ENCODE measurements at places on chromosomes 3 and 15.

GRCh38 chr3:139302084-139302800, 41.6 kb upstream of the MRPS22 start:
- DNase-seq, result no peak

GRCh38 chr3:50972029-50972428, 297.3 kb downstream of the DOCK3 start:
- no peak for DNase-seq

GRCh38 chr3:58013973-58014649, 5.9 kb downstream of the FLNB start:
- no peak for DNase-seq

DNA sequence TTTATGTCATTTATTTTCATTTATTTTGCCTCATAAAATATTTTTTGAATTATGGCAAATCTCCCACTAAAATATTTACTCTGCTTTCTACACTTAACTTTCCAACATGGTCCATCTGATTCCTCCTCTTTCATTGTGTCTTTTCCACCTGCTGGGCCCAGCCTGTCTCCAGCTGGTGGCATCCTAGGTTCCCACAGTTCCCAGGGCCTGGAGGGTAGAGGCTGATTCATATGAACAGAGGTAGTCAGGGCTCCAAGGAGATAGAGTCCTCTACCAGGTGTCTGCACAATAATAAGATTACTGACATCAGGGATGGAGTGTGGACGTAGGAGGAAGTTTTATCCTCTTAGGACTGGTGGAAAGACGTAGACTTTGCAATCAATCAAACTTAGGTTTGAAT, 14.3 kb downstream of the ZBTB38 start:
- DNase-seq, result no peak

DNA sequence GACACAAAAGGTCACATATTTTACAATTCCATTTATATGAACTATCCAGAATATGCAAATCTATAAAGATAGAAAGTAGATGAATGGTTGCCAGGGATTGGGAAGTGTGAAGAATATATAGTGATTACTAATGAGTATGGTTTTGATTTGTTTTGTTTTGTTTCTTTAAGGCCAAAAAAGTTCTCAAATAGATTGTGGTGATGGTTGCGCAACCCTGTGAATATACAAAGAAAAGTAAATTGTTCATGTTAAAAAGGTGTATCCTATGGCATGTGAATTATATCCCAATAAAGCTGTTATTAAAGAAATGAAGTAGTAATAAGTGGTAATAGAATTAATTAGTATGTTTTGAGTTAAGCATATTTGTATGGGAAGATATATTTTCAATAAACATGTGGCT, 431.8 kb upstream of the CNTN4 start:
- no peak for DNase-seq

DNA sequence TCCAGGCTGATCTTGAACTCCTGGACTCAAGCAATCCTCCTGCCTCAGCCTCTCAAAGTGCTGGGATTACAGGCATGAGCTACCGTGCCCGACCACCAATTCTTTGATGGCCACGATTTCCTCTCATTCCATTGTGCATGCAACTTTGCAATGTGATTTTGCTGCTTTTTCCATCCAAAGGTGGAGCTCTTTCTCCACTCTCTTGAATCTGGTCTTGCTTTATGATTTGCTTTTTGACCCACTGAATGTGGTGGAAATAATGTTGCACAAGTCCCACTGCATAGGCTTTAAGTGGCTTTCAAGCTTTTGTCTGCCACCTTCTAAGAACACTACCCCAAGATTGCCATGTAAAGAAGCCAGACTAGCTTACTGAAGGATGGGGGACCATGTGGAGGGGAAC, 10.6 kb downstream of the RPS27L start:
- no peak for DNase-seq

- no peak for DNase-seq
These were observed 103.6 kb upstream of the TBL1XR1 start for GRCh38 chr3:177300842-177301241.

- no peak for DNase-seq
These were observed 165.5 kb upstream of the CBLB start for GRCh38 chr3:106034313-106034712.

GRCh38 chr15:94205366-94205765, 26.0 kb upstream of the MCTP2 start:
- peak; percentile 23 for DNase-seq

DNA sequence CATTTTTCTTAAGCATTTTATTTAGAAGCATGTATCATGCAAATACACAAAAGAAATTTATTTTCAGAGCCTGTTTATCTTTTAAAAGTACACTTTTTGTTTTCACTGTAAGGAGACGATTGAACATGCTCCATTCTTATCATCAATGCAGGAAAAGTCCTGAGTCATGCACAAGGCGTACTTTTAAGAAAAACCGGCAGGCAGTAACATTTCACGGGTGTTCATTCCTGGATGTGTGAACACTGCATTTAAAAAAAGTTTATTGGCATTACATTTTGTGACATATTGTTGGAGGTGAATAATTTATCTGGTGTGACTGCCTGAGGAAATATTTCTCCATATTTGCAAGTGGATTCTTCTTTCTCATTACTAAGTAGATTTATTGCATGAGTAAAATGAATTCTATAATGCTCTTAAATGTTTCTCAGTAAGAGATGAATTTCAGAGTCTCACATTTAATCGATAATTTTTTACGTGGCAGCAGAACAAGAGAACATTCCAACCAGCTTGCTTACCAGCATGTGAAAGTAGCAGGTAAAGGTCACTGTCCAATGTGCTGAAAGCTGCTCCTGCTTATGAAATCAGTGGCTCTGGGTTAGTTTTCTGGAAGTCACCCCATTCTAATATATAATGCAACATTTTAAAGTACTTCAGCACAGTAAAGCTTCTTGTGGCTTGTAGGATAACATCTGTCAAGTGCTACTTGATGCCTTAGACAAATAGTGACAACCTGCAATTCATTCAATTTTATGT, 87.0 kb downstream of the SV2B start:
- DNase-seq, result peak; percentile 43

DNA sequence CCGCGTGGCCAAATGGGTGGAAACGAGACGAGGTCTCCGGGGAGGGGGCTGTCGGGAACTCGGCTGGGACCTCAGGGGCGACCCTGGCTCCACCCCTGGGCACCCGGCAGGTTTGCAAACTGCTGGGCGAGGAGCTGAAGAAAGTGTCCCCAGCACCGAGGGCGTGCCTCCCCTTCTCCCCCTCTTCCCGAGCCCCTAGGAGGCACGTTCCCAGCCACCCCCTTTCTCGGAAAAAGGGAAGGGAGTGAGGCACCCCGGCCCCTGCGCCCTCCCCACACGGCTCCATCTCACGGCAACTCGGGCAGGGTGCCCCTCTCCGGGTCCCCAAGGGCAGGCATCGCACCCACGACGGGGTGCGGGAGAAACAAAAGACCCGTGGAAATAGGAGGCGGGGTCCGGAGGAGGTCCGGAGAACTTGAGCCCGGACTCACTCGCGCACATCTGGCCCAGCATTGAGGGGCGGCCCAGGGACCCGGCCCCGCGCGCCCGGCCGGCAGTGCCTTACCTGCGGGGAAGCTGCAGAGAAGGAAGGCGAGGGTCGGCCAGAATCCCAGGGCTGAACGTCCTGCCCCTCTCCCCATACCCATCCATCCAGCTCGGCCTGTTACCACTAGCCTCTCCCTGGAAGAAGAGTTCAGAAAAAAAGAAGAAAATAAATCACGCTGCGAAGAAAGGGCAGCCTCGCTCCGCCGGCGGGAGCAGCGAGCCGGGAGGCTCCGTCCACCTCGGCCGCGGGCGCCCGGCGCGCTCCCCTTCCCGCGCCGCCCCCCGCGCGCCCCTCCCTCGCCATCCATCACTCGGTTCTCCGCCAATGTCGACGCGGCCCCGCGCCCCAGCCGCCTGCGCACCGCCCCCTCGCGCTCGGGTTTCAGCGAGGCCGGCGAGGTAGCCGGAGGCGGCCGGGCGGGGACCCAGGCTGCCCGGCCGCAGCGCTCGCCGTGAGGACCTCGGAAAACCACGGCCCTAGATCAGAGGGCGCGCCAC, 16.3 kb downstream of the RGMA start:
- peak; percentile 98 for DNase-seq

- no peak for DNase-seq
These were observed 295.1 kb downstream of the SHOX2 start for GRCh38 chr3:157810924-157811718.

- no peak for DNase-seq
These were observed 14.5 kb upstream of the ISLR start for GRCh38 chr15:74158855-74159650.
